ENCODE measurements at places on chromosomes 3 and 15.

DNA sequence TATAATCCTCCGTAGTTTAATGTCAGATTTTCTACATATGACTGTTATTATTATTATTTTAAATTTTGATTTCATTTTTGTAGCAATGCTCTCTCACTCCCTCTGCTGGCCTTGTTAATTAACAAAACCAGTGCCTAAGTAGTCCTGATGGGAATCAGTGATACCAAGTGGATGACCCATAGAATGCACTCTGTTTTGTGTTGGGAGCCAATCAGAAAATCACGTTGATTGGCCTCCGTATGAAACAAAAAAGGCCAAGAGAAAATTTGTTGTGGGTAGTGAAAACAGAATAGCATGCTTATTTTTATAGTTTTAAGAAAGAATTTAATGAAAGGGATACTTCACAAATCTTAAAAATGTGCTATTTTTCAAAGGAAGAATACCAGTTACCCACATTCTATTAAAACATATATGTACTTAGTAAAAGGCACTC is 34.4 kb upstream of the MEIS2 start:
- no peak for ATAC-seq

- ATAC-seq: peak; percentile 67
Observed at GRCh38 chr3:99881121-99881524, 63.5 kb downstream of the CMSS1 start.

- ATAC-seq: no peak
Observed at GRCh38 chr3:68802111-68802870, 130.1 kb downstream of the TAFA4 start.

GRCh38 chr15:60134609-60135008 is 130.5 kb downstream of the FOXB1 start:
- no peak for ATAC-seq

- ATAC-seq: no peak
Observed at GRCh38 chr15:62941699-62942098, 100.8 kb upstream of the TPM1 start.

GRCh38 chr15:30068326-30068725 is 14.4 kb upstream of the GOLGA8J start:
- ATAC-seq: no peak

- ATAC-seq: no peak
Observed at GRCh38 chr15:77025083-77025901, 30.4 kb downstream of the PSTPIP1 start.

DNA sequence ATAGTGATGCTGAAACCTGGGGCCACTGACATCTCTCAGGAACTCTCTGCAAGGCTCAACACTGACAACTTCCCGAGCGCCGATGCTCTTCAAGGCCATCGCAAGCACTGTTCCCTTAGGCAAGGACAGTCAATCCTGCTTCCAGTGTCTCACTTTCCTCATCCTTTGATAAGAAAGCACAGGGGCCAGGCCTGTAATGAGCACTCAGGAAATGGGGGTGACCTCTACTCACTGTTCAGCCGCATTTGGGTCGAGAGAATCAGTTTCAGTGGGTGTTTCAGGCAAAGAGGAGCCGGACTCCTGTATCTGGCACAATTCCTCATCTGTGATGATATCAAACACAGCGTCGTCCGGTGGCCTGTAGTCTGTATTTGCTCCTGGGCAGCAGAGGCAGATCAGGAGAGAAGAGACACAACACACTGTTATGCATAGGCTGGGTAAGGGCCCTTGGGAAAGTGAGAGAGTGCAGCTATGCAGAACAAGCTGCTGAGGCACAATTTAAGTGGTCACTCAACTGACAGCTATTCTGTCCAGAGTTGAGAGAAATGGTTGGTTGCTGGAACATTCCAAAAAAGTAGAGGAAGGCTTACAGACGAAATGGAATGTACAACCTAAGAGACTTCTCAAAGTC is 11.9 kb downstream of the CXCR6 start:
- ATAC-seq: no peak

DNA sequence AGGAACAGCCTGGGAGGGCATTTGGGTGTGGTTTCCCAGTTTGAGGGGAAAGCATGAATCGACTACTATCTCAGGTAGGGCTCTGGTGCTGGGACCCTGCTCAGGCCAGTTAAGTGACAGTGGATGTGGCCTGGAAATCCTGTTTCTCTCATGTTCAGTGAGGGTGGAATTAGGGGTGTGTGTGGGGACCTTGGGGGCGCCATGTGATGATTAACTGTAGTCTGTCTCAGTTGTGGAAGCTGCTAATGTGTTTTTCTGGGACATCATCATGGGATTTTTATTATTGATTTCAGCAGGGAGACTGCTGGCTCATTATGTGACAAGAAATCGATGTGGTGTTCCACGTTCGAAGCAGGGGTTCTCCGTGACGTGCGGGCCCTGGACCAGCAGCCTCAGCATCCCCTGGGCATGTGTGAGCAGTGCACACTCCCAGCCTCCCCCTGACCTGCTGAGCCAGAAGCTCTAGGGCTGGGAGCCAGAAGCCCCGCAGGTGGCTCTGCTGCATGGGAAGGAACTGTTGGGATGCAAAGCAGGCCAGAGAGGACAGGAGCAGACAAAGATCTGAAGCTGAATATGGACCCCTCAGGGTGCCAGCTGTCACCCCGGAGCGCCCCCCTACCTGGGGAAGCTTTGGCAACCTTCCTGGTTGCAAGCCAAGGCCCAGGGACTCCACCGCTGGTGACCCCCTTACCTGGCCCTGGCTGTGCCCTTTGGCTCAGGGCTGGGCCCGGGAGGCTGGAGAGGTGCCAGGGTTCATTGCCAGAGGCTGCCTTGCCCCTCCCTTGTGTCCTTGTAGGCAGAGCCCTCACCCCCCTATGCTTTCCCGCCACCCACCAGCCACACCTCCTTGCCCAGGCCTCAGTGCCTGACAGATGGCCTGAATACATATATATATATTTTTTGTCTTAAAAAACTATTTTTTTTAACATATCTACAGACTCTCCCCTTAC is 149.8 kb downstream of the APBA2 start:
- ATAC-seq: no peak

GRCh38 chr3:69400683-69401082 is 14.8 kb upstream of the FRMD4B start:
- ATAC-seq: no peak

DNA sequence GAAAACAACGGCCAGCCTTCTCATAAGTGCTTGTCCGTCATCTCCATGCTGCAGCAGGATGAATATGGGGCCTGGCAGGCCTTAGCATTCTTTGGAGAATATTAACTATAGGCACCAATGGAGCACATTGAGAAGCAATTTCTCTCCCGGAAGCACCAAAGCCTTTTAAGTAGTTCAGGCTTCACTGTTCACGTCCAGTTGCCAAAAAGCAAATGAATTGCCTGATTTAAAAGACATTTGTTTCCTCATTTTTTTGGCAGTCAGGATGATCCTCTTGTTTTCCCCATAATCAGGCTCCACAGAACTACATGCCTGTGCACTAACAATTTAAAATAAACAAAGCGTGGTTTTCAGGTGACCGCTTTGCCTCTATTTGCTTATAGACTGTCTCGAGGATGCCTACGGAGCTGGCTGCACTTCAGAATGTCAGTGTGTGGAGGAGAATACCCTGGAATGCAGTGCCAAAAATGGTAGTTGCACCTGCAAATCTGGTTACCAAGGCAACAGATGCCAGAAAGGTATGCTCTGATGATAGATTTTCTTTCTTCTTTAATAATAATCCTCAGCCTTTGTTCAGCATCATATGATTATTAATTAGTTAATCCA is 725.2 kb upstream of the GOLIM4 start:
- no peak for ATAC-seq

Data from gastroesophageal sphincter (tissue), 4 donors.